Inflammatory macrophage treated with lipopolysaccharide for 1 hour (primary cell): ENCODE measurements at places on chromosomes 12 and 14.

GRCh38 chr14:68394764-68395143 is 398.1 kb downstream of the ZFP36L1 start:
- DNase-seq, result no peak

DNA sequence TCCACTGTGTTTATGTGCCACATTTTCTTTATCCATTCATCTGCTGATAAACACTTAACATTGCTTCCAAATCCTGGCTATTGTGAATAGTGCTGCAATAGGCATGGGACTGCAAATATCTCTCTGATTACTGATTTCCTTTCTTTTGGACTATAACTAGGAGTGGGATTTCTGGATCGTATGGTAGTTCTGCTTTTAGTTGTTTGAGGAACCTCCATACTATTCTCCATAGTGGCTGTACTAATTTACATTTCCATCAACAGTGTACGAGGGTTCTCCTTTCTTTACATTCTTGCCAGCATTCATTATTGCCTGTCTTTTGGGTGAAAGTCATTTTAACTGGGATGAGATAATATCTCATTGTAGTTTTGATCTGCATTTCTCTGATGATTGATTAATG is 47.6 kb downstream of the TAOK3 start:
- DNase-seq, result peak; percentile 47

GRCh38 chr12:122336015-122336946 is 70.0 kb upstream of the VPS33A start:
- DNase-seq, result peak; percentile 28

- DNase-seq, result peak; percentile 83
These were observed 69.4 kb downstream of the IRF2BPL start for GRCh38 chr14:76958980-76959710.

GRCh38 chr12:93818488-93819049 is 141.4 kb downstream of the CRADD start:
- no peak for DNase-seq

- no peak for DNase-seq
These were observed 11.2 kb upstream of the LRP1-AS start for GRCh38 chr12:57158665-57159064.

DNA sequence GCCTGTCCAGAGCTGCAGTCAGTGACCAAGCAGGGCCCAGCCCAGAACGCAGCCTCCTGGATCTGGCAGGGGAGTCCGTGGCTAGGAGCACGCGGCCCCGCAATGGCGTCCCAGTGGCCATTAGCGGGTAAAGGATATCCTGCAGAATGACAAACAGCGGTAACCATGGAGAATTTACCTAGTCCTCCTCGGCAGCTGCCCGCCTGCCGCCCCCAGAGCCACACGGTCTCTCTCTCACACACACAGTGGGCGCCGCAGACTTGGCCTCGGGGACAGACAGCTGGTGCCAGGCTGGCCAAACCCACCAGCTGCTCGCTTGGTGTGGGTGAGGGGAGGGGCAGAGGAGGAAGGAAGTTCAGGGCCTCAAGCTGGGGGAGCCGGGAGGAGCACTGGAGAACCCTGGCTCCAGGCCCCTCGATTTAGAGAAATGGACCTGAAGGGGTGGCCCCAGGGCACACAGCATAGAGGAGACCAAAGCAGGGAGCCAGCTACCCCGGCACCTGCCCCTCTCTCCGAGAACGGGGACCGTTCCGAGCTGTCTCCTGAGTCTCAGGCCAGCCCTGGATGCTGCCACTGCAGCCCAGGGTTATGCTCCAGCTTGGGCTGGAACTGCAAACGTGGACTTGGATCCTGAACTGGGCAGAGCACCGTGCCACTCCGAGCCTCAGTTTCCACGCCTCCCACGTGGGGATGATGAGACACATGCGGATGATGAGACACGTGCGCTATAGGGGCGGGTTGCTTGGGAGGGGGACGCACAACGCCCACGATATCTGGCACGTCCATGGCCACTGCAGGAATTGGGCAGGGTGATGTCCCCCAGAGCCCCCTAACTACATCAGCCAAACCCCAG is 3.4 kb downstream of the CDK2AP1 start:
- no peak for DNase-seq

DNA sequence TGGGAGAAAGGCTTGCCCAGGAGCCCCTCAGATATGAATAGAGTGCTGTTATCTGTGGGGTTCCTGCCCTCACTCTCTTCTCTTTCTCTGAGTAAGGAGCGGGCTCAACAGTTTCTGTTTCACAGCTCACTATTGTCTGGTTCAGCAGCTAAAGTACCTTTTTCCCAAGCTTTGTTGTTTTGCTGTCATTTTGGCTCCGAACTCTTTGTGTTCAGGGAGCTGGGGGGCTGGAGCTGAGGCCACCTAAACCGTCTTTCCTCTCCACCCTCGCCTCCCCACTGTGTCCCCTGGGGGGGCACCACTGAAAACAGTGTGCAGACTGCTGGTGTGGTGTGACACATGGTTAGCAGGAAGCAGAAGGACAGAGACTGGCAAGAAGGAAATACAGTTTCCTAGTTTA is 51.4 kb downstream of the FBXW8 start:
- no peak for DNase-seq

DNA sequence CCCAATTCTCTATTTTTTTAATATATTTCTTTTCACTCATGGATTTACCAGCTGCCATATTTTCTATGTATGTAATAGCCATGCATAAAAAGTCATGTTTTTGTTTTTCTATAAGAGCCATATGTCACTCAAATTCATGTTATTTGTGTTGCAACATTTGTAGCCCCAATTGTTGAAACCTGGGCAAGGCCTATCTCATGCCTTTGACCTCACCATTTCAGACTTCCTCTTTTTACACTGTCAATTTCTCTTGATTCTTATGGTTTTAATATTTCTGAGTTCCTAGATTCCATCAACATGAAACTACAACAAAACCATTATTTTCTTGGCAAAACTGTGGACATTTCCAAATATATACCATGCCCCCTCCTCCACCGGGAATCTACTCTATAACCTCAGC is 647.5 kb downstream of the C12orf50 start:
- peak; percentile 0 for DNase-seq

- no peak for DNase-seq
These were observed 47.6 kb upstream of the ASPG start for GRCh38 chr14:104037903-104038302.

GRCh38 chr14:96269359-96269710 is 13.3 kb downstream of the BDKRB1 start:
- DNase-seq, result no peak

GRCh38 chr14:102723650-102724049 is 53.6 kb upstream of the TRAF3 start:
- no peak for DNase-seq

DNA sequence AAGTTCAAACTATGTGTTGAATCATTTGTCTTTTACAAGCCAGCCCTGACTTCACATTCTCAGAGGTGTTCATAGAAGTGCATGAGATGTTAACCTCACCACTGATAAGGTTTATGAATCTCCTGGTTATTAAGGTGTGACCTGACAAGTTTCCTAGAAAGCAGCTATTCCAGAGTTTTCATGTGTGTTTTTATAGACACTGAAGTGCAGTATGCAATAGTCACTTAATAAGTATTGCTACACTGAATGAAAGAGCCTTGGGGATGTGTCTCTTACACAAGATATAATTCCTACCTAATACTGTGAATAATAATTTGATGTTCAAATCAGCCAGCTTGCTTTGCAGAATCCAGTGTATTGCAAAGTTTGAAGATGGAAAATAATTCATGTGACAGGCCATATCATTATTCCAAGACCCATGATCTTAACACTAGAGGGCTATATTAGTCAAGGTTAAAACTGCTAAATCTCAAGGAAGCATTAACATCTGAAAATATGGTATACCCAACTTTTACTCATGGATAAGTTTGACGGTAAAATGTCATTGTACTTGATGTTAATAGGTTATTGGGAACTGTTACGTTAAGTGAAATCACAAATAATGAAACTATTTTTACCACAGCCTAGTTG is 13.0 kb downstream of the SLC25A3 start:
- no peak for DNase-seq

DNA sequence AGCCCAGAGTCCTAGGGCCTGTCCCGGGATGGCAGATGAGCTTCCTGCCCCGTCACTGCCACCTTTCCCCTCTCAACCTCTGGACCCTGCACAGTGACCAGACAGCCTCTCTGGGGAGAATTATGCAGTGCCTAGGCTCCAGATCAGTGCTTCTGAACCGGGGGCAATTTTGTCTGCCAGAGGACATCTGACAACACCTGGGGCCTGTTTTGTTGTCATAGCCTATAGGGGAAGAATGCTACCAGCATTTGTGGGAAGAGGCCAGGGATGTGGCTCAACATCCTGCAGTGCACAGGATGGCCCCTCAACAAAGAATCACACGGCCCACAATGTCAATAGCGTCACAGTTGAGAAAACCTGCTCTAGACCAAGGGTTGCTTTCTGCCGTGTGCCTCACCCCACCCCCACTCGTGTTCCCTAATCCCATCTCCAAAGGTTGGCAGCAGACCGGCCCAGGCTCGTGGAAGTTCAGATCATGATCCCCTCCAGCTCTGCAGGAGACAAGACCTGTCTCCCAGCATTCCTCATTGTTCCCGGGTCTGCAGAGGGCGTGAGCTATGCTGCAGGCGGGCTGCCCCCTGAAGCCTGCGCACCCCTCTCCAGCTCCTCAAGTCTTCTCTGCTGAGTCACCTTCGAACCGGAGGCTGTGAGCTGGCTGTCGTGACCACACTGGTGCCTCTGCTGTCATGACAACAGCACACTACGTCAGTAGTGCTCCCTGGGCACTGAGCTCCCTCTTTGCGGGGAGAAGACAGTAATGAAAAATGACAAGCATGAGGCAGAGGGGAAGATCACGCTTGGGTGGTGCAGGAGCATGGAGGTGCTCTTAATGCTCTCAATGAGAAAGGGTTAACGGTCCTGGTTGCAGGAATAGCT is 2.0 kb upstream of the GAPDH start:
- peak; percentile 74 for DNase-seq

- no peak for DNase-seq
These were observed 11.9 kb upstream of the ATF7 start for GRCh38 chr12:53638057-53638456.

DNA sequence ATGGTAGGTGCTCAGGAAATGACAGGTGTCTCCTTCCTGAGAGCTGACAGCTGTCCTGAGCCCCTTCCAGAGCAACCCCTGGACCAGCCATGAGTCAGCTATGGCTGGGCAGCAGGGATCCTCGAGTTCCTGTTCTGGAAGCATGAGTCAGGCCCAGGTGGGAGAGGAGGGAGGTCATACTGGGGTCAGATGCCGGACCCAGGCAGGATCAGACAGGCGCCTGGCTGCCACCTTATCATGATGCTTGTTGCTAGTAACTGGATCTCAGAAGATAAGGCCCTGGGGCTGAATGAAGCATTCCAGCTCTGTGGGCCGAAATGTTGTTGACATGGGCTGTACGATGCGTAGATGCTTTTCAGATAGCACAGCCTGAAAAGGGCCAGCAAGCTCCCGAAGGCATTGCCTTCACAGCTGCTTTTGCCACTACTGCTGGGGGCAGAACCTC is 17.4 kb upstream of the KRT7 start:
- DNase-seq, result no peak

DNA sequence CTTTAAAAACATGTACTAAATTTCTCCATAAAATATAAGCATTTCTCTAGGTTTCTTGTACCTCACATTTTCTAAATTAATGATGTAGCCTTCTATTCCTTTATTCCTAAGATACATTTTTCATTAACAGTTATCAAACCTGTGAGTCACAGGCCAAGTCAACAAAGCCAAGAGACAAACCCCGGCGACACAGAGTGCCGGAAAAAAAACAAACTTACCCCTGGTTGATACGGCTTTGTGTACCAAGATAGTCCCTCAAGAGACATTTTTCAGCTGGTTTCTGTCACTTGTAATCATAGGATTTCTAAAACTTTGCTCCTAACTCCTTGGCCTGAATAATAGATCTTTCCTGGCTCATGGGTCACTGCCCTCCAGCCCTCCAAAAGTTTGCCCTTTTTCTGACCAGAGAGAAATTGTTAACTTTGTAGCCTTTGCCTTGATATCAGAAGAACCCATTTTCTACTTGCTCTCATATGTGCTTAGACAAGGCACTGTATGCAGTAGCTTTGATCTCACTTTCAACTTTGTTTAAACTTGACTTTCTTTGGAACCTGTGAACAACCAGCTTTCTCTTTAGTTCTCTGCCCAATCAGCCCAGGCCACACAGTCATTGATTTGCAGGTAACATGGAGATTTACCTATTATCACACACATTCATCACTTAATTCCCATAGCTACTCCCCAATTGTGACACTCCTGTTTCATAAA is 172.2 kb downstream of the PRKD1 start:
- DNase-seq, result no peak

DNA sequence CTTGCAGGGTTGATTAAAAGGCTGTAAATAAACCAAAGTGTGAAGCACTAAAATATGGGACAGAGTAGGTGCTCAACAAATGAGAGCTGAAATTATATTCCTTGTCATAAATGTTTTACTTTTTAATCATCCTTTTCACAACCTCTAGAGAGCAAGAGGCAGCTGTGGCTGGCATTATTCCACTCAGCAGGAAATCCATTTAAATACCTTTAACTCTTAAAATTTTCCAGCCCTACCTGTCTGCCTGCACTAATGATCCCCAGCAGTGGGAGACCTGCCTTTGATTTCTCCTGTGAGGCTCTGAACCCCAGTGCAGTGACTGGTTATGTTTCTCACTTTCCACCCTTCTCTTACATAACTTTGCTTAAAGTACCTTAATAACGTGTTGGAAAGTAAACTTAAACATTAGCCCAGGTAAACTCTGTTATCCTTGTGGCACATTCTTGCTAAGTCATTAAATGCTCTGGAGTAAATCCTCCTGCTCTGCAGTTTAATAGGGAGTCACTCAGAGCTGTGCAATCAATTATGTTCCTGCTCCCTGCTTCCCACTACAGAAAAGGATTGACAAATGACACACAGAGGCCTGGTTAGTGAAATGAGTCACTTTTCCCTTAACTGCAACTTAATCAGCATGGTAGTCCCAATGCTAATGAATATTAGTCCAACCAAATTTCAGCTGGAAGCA is 755.7 kb upstream of the USP15 start:
- no peak for DNase-seq
